M059J (cell line): ENCODE measurements at places on chromosomes 6 and 20. TPM values are rescaled to one million over a fixed set of nuclear protein-coding genes. Genes with fewer than 3 reads are reported as not detected.

LTB gene
- 2.1 and 4.6 TPM in 2 replicates for total RNA-seq

AGER gene
- total RNA-seq, result 0.07 and 0.15 TPM in 2 replicates

RAB44 gene
- not detected in 2 replicates for total RNA-seq

DNA sequence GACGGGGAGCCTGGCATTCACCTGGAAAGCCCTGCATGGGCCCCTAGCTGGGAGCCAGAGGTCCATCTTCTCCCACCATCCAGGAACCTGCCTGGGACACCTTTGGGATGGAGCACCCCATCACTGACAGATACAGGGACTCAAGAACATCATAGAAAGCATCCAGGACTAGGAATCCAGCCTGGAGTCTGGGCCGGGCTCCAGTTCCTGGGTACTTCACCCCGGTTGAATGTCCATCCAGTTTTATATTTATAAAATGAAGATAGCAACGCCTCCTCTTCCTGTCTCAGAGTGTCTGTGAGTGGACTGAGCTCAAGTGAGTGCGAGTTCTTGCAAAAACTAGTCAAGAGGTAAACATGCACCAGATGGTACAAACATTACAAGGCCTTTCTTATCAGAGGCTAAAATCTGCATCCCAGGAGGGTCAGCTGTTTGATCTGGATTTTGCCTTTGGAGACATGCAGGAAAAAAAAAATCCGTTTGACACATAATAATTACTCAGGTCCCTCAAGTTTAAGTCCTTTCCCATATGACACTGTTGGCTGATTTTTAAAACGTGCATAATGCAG lies 27.4 kb downstream of the ZC3H12D start:
- DNase-seq, result no peak

DNA sequence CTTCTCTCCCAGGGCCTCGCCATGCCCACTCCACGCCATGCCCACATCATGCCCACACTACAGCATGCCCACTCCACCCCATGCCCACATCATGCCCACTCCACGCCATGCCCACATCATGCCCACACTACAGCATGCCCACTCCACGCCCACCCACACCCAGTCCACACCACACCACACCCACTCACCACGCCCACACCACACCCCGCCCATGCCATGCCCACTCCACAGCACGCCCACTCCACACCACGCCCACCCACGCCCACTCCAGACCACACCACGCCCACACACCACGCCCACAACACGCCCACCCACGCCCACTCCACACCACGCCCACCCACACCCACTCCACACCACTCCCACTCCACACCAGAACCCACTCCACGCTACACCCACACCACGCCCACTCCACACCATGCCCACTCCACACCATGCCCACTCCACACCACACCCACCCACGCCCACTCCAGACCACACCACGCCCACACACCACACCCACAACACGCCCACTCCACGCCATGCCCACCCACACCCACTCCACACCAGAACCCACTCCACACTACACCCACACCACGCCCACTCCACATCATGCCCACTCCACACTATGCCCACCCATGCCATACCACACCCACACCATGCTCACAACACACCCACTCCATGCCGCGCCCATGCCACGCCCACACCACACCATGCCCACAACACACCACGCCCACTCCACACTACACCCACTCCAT lies 88.6 kb downstream of the ERMARD start:
- DNase-seq, result no peak
